ENCODE measurements at places on chromosomes 4 and X. TPM values are rescaled to one million over a fixed set of nuclear protein-coding genes. Genes with fewer than 3 reads are reported as not detected.

- no peaks in the 10 kb centered on the region for H3K27me3 ChIP-seq
- no peak overlapping the region for H3K27ac ChIP-seq
- H3K4me3 ChIP-seq = no peak overlapping the region
- H3K4me1 ChIP-seq = peaks cover 3% of the 10 kb centered on the region
- no peak for DNase-seq
- peaks cover 24% of the 10 kb centered on the region for H3K36me3 ChIP-seq
Observed at GRCh38 chrX:53704294-53704693, 17.8 kb upstream of the HUWE1 start.

- H3K4me1 ChIP-seq = peaks cover 2% of the 10 kb centered on the region
- peaks cover 65% of the 10 kb centered on the region for H3K27me3 ChIP-seq
Observed at GRCh38 chr4:121758925-121759568, 5.9 kb downstream of the SMIM43 start.

TLR10 gene
- not detected for total RNA-seq

ATP8A1 gene
- total RNA-seq = 21.1 TPM

DNA sequence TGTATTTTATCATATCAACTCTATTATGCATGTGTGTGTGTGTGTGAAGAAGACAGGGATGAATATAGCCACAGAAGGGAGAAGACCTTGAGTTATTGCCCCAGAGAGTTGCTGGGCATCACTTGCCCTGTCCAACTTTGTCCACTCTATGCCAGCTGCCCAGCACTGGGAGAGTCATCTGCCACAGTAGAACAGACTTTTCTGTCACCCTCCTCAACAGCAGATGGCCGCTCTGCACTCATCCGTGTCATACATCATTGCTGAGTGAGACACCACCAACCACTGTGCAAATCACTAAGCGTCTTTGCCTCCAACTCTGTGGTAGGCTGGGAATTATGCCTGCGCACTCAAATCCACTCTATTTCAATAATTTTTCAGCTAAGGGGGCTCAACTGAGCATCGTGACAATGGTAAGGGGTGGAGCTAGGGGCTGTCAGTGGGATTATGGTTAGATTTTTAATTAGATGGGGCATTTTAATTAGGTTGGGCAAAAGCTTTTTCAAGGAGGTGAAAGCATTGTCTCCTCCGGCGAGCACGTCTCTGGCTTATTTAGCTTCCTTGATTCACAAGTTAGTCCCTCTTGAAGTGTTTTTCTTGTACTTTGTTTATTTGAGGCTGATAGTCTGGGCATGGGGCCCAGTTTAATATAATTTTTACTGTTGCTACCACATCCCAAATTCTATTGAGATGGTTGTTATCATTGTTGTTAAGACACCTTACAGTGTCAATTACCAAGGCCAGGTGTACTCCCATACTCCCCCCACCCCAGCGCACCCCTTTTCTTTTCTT is 100.1 kb upstream of the KLF3 start:
- no peak overlapping the region for H3K4me3 ChIP-seq
- H3K27ac ChIP-seq = no peak overlapping the region
- DNase-seq = no peak
- peaks cover 9% of the 10 kb centered on the region for H3K27me3 ChIP-seq

GRCh38 chrX:55213381-55213780 is 6.8 kb upstream of the PAGE5 start:
- H3K27ac ChIP-seq = no peak overlapping the region
- no peaks in the 10 kb centered on the region for H3K4me1 ChIP-seq
- H3K36me3 ChIP-seq = no peaks in the 10 kb centered on the region

DNA sequence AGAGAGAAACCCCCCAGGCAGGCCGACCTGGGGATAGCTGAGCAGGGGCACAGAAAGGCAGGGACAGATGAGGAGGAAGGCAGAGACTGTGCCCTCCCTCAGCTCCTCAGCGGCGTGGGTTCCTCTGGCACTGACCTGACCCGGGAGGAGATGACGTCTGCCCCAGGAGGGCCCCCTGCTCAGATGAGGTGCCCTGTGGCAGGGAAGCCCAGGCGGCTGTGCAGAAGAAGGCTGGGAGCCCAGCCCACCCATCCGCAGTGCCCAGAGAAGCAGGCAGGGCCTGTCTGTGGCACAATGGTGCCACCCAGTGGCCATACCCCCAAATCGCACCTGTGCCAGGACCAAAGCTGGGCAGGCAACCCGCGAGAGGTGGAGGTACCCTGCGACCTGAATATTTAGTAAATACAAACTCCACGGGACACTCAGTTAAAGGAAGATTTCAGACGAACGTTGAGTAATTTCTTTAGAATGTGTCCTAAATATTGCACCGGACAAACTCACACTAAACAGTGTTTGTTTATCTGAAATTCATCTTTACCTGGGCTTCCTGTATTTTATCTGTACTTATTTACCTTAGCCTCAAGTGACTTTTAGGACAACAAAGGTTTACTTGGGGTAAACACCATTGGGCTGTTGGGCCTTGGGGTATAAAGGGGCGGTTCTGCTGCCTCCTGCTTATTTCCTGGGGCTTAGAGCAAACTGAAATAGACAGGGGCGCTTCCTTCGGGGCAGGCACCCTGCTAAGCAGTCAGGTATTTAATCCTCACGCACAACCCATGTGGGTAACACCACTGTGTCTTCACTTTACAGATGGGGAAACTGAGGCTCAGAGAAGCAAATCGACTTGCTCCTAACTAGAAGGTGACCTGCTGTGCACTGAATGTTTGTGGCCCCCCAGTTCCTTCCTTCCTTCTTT is 46.5 kb upstream of the HMX1 start:
- no peak overlapping the region for H3K4me3 ChIP-seq
- H3K27ac ChIP-seq = no peak overlapping the region
- DNase-seq = peak; percentile 57
- H3K4me1 ChIP-seq = no peaks in the 10 kb centered on the region
- no peaks in the 10 kb centered on the region for H3K36me3 ChIP-seq
- H3K27me3 ChIP-seq = no peaks in the 10 kb centered on the region

CT45A10 gene
- not detected for total RNA-seq

- no peak for DNase-seq
- H3K27me3 ChIP-seq = no peaks in the 10 kb centered on the region
- peaks cover 27% of the 10 kb centered on the region for H3K4me1 ChIP-seq
- H3K4me3 ChIP-seq = no peak overlapping the region
- H3K36me3 ChIP-seq = peaks cover 44% of the 10 kb centered on the region
- no peak overlapping the region for H3K27ac ChIP-seq
Observed at GRCh38 chrX:48579259-48579658, 5.0 kb downstream of the RBM3 start.

DNA sequence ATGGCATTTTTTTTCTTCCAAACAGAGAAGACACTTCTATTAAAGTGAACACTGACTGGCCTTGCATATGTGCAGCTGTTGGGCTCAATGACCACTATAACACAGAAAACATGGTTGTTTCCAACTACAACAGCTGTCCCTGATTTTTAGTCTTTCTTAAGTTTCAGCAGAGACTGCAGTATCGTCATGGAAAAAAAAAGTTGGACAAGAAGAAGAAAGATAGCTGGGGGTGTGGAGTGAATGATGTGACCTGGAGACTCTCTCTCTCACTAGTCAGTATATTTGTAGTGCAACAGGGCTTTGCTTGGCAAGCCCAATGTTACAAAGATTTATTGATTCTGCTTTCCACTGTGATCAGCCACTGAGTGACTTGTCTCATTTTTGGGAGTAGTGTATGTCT is 29.5 kb upstream of the C4orf54 start:
- DNase-seq = no peak
- H3K4me1 ChIP-seq = no peaks in the 10 kb centered on the region
- no peak overlapping the region for H3K27ac ChIP-seq
- no peak overlapping the region for H3K4me3 ChIP-seq
- H3K36me3 ChIP-seq = no peaks in the 10 kb centered on the region

DNA sequence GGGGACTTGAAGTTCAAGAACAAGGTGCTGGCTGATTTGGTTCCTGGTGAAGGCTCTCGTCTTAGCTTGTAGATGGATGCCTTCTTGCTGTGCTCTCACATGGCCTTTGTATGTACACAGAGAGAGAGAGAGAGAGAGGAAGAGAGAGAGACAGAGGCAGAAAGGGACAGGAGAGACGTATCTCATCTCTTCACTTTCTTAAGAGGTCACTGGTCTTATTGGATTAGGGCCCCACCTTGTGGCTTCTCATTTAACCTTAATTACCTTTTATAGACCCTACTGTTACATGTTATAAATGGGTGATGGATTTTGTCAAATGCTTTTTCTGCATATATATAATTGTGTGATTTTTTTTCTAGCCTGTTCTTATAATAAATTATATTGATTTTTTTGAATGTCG is 1444.2 kb downstream of the ADGRL3 start:
- H3K36me3 ChIP-seq = no peaks in the 10 kb centered on the region
- no peak overlapping the region for H3K27ac ChIP-seq
- no peak for DNase-seq
- no peak overlapping the region for H3K4me3 ChIP-seq
- H3K27me3 ChIP-seq = no peaks in the 10 kb centered on the region

DNA sequence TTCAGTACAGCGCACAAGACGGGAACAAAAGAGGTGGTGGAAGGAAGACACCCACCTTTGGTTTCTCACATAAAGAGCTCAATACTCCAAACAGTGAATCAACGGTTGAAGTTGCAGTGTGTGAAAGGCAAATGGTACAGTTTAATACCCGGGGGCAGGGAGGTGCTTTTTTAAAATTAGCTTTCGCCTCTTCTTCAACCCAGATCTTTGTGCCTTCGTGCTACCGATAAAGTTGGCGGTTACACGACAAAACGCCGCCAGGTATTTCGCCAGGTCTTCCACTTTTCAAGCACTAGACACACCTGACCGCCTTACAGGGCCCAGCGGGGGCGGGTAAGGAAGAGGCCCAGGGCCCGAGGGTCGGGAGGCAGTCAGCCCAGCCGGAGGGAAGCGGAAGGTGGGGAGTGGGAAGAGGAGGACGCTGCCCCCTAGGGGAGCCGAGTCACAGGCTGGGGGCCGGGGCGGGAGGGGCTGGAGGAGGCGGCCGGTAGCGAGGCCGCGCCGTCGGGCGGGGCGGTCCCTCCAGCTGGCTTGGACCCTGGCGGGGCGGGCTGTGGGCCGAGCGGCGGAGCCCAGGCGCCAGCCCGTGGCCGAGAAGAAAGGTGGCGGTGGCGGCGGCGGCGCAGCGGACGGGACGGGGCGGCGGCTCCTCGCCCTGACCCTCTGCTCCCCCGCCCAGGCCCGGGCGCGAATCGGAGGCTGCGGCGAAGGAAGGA is 16.0 kb downstream of the UTP3 start:
- H3K4me1 ChIP-seq = peaks cover 34% of the 10 kb centered on the region
- no peaks in the 10 kb centered on the region for H3K36me3 ChIP-seq
- H3K4me3 ChIP-seq = peak overlapping the region; percentile 89
- DNase-seq = peak; percentile 53
- no peaks in the 10 kb centered on the region for H3K27me3 ChIP-seq
- H3K27ac ChIP-seq = peak overlapping the region; percentile 94

PGAM4 gene
- total RNA-seq = not detected

DNA sequence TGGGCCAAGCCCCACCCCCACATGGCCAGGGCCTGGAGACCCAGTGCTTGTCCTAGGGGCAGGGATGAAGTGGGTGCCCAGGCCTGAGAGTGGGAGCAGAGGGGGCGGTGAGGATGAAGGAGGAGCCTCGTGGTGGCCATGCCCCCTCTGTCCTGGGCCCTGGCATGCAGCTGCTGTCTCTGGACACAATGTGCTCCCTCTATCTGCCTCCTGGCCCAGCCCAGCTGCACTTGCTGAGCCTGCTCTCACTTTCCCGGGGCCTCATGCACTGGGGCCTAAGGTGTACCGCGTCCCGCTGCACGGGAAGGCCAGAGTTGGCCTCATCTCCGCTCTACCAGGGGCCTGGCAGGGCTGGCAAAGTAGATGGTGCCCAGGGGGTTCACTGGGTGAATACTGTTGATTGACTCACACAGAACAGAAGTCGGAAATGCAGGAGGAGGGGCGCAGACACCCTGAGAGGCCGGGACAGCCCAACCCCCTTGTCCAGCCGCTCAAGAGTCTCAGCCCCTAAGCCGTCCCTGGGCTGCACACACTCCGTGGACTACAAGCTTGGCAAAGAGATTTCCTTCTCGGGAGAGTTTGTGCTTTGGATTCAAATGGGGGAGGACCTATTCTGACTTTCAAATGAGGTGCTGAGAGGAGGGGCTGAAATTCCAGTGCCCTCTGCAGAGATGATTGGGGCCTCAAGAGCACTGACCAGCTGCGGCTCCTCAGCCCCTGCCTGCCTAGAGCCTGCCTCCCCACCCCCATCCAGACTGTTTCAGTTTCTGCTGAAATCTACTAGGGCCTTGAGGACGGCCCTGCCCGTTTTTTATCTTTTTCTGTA is 112.4 kb downstream of the PSAPL1 start:
- no peak for DNase-seq
- no peak overlapping the region for H3K4me3 ChIP-seq
- H3K27me3 ChIP-seq = peaks cover 2% of the 10 kb centered on the region
- no peaks in the 10 kb centered on the region for H3K4me1 ChIP-seq
- no peak overlapping the region for H3K27ac ChIP-seq
- H3K36me3 ChIP-seq = no peaks in the 10 kb centered on the region

CABS1 gene
- total RNA-seq = not detected

DNA sequence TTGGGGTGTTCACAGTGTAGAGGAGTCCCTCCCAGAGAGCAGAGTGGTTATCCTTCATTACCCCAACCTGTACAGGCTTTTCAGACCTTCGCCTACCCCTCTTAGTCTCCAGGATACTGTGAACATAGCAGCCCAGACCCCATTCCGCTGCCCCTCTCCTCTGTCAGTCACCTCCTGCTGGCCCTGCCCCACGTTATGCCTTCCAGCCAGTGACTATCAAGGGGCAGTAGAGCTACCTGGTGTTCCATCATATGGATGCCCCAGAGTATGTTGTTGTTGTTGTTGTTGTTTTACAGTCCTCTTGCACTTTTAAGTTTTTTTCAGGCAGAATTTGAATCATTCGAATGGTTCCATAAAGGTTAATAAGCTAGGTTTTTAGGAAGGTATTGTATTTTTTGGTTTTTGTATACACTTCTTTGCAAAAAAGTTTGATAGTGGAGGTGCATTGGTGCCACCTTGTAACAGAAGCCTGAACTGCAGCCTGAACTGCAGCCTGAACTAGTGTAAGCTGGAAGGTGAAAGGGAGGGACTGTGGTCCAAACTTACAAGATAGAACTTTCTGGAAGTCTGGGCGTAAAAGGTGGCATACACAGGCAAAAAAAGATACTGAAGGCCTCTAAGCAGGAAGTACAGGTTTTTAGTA is 101.4 kb upstream of the RAB40AL start:
- DNase-seq = peak; percentile 9
- no peaks in the 10 kb centered on the region for H3K27me3 ChIP-seq
- H3K36me3 ChIP-seq = peaks cover 2% of the 10 kb centered on the region
- H3K27ac ChIP-seq = no peak overlapping the region

ARR3 gene
- total RNA-seq = not detected

RADX gene
- 7.8 TPM for total RNA-seq

TRAM1L1 gene
- total RNA-seq = not detected

DNA sequence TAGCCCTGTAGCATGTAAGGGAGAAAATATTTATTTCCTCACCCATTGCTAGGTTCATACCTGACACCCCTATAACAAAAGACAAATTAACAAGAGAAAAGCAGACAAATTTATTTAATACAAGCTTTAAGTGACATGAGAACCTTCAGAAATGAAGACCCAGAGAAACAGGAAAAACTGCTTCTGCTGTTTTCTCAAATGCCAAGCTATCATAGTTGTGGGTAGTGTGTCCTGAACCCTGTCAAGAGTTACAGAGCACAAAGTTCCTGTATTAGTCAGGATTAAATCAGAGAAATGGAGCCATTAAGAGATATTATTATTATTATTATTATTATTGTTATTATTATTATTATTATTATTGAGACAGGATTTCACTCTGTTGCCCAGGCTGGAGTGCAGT is 17.5 kb downstream of the CCDC160 start:
- peaks cover 1% of the 10 kb centered on the region for H3K4me1 ChIP-seq
- no peak overlapping the region for H3K4me3 ChIP-seq
- H3K36me3 ChIP-seq = no peaks in the 10 kb centered on the region
- H3K27ac ChIP-seq = no peak overlapping the region
- no peak for DNase-seq

F11 gene
- not detected for total RNA-seq

WDFY3 gene
- total RNA-seq = 0.89 TPM

ARHGEF6 gene
- total RNA-seq = 97.2 TPM
